ENCODE measurements at places on chromosomes 2 and 18.

DNA sequence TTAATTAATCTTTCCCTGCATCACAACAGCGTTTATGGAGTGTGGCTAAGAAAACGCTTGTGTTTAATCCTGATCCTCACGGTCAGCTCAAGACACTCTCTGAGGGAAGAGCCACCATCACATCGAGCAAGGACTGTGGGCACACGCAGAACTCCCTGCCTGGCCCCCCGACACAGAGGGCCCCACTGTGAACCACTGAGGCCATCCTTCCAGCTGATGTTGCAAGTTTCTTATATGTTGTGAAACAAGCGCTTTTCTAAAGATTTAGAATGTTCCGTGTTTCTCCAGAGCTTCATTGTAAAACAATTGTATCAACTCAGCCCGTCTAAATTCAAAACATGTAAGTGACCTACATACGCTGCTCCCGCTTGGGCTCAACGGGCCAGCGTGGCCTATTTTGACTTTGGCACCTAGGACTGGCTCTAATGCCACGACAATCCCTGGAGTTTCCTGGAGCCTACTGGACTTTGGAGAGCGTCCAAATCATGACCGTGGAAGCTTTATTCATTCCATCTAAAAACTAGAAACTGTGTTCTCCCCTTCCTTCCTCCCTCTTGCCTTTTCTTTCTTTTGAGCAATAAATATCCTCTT lies 34.9 kb downstream of the SERPINE2 start:
- DNase-seq = no peak

GRCh38 chr2:217849154-217849975 lies 153.4 kb downstream of the TNS1 start:
- DNase-seq = no peak

DNA sequence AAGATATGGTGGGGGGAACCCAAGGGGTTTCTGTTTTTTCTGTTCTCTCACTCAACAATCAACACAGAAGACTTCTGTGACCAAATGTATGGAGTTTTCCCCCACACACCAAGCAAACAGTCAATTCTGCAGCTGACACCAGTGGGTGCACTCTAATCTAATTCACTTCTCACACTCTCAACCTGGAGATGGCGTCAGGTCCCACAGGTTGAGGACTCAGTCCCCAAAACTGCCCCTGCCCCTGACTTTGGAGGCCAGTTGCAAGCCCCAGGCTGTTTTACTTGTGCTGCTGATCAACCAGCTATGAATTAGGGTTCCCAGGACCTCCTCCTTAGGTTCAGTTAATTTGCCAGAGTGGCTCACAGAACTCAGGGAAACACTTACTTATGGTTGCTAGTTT lies 6.2 kb downstream of the RNU2-63P start:
- DNase-seq = no peak

DNA sequence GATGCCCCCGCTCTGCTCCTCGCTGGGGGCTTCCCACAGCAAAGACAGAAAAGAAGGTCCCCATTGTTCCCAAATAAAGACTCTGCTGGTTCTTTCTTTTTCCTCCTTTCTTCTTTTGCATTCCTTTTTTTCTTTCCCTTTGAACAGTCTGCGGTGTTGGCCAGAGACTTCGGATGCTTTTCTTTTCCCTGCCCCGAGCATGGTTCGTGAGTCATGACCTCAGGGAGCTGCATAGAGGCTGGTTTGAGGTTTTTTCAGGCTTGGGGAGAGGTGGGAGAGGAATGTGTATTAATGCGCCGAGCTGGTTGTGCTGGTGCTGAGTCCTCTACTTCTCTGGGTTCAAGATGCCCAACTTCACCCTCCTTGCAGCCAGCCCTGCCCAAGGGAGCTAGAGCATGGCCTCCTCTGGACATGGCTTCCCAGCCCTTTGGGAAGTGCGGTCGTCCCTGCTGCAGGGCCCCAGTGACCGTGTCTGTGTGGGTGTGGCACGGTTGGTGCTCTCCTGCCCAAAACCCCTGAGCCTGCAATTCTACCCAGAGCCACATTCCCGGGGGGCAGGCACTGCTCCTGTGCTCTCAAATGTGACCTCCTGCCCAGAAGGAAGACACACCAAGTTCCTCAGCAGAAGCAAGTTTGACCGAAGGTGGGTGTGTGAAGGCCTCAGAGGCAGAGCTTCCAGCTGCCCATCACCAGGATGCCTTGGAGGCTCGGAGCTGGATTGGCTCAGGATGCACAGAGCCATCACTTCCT lies 9.0 kb upstream of the ARHGEF4 start:
- DNase-seq = no peak

GRCh38 chr2:148726228-148726627 lies 81.7 kb downstream of the EPC2 start:
- no peak for DNase-seq

- DNase-seq = no peak
These were observed 441.0 kb downstream of the TXNL1 start for GRCh38 chr18:56197241-56197859.

Measured in activated T-cell treated with anti-CD3 and anti-CD28 coated beads, Interleukin-2, amount 50 U/mL, for 48 hours (primary cell).